Nucleus accumbens (tissue), 56 donors: ENCODE measurements at places on chromosomes 2 and 18.

DNA sequence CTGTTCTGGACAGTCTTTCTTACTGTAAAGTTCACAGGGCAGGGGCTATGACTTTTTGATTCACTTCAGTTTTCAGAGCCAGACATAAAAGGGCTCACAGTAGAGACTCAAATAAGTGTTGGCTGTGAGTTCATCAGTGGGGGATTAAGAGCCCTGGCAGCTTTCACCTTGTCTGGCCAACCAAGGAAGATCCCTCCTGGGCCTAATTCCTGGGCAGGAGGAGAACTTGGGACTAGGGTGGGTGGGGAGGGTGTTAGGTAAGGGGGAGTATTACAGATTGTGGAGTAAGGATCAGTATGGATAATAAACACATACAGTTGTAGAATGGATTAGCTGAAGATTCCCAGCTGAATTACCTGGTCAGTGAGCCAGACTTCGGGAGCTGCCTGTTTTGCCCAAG lies 904 bp upstream of the SFXN5 start:
- no peak for DNase-seq

DNA sequence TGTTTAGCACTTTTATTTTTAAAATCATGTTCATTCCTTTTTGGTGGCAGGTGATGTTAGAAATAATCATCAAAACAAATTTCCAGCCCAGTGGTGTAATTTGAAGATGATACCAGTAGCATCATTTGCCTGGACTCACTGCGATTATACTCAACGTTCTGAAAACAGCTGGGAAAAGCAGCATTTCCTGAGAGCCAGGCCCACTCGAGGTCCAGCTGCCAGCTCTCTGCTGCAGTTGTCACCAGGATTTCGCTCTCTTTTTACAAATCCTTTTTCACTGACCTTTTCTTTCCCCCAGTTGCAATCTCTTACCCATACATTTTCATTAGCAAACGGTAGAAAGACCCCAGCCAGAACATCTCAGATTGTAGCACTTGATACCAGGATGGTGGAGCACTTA lies 110.6 kb upstream of the LYPD1 start:
- DNase-seq: no peak

GRCh38 chr2:19380532-19380931 lies 22.1 kb upstream of the OSR1 start:
- no peak for DNase-seq

DNA sequence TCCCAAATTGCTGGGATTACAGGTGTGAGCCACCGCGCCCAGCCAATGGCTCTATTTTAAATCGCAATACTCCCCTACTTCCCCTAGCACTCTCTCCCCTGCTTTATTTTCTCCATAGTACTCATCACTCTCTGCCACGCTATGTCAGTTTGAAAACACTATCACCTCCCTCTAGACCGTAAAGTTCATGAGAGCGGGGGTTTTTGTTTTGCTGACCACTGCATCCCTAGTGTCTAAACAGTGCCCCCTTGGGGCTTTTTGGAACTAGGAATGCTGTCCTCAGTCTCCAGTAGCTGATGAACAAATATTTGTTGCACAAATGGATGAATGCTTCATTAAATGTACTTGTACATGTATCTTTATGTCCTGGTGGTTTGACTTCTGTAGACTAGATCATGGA lies 44.1 kb downstream of the ATOH8 start:
- no peak for DNase-seq

- no peak for DNase-seq
Observed at GRCh38 chr18:10768221-10768620, 242.4 kb downstream of the NAPG start.

GRCh38 chr18:13163167-13163927 lies 55.2 kb upstream of the LDLRAD4 start:
- DNase-seq: no peak

GRCh38 chr18:74892066-74892627 lies 294.5 kb downstream of the ZNF407 start:
- no peak for DNase-seq
